IgD-negative memory B cell (primary cell): ENCODE measurements at places on chromosomes 12 and 14. TPM values are rescaled to one million over a fixed set of nuclear protein-coding genes. Genes with fewer than 3 reads are reported as not detected.

Gene CAPZA3
- not detected for polyA plus RNA-seq

Gene VASH1
- polyA plus RNA-seq, result 0.70 TPM

Gene DNAH10
- polyA plus RNA-seq, result 0.40 TPM

Gene OR4E2
- not detected for polyA plus RNA-seq

Gene EXOC3L4
- not detected for polyA plus RNA-seq

Gene KRT73
- not detected for polyA plus RNA-seq

Gene GNB3
- polyA plus RNA-seq, result not detected

Gene HCAR3
- not detected for polyA plus RNA-seq

Gene CDKN3
- not detected for polyA plus RNA-seq

Gene MYL2
- 0.88 TPM for polyA plus RNA-seq

Gene VDR
- 0.61 TPM for polyA plus RNA-seq

Gene BIN2
- 93.8 TPM for polyA plus RNA-seq

Gene FSCB
- polyA plus RNA-seq, result not detected

Gene WNT1
- 0.19 TPM for polyA plus RNA-seq

Gene EAPP
- polyA plus RNA-seq, result 107 TPM

Gene KRT84
- polyA plus RNA-seq, result not detected

Gene GPR84
- polyA plus RNA-seq, result not detected

Gene KRT3
- not detected for polyA plus RNA-seq

Gene KLRG1
- polyA plus RNA-seq, result 16.8 TPM

Gene EPYC
- not detected for polyA plus RNA-seq

Gene MYF6
- not detected for polyA plus RNA-seq

Gene GPRC5D
- 1.4 TPM for polyA plus RNA-seq

Gene P2RX2
- not detected for polyA plus RNA-seq

Gene RBP5
- not detected for polyA plus RNA-seq

Gene ATF7
- 14.4 TPM for polyA plus RNA-seq

Gene RPL10L
- not detected for polyA plus RNA-seq

Gene PLA2G1B
- not detected for polyA plus RNA-seq

Gene TAS2R50
- not detected for polyA plus RNA-seq

Gene SEC23A
- 23.0 TPM for polyA plus RNA-seq

Gene TDRD9
- polyA plus RNA-seq, result 2.0 TPM

Gene KCNA1
- polyA plus RNA-seq, result not detected

Gene ESPL1
- not detected for polyA plus RNA-seq

Gene ANG
- polyA plus RNA-seq, result 9.9 TPM

Gene RASSF9
- not detected for polyA plus RNA-seq

Gene ZFHX2
- 0.26 TPM for polyA plus RNA-seq

Gene TCL1A
- polyA plus RNA-seq, result 4.9 TPM

Gene LRRC10
- not detected for polyA plus RNA-seq

Gene TROAP
- not detected for polyA plus RNA-seq

Gene TRPV4
- not detected for polyA plus RNA-seq

Gene MGST1
- not detected for polyA plus RNA-seq

Gene ITPR2
- 27.5 TPM for polyA plus RNA-seq

Gene KERA
- not detected for polyA plus RNA-seq

Gene IRAK3
- polyA plus RNA-seq, result not detected

Gene NKX2-8
- polyA plus RNA-seq, result not detected

Gene ETFBKMT
- polyA plus RNA-seq, result 1.3 TPM
